ENCODE measurements at places on chromosomes 13 and 19. TPM values are rescaled to one million over a fixed set of nuclear protein-coding genes. Genes with fewer than 3 reads are reported as not detected.

HSPB6 gene
- total RNA-seq, result 129 TPM

GRCh38 chr13:106569233-106570095 lies 1.5 kb upstream of the ARGLU1 start:
- H3K27ac ChIP-seq, result no peak overlapping the region
- H3K4me3 ChIP-seq, result no peak overlapping the region
- H3K27me3 ChIP-seq, result no peaks in the 10 kb centered on the region
- no peaks in the 10 kb centered on the region for H3K4me1 ChIP-seq
- no peak for DNase-seq

GRCh38 chr19:50899569-50899968 lies 11.6 kb downstream of the KLK4 start:
- H3K27ac ChIP-seq, result no peak overlapping the region
- no peak for DNase-seq
- no peaks in the 10 kb centered on the region for H3K4me1 ChIP-seq
- no peaks in the 10 kb centered on the region for H3K27me3 ChIP-seq
- no peak overlapping the region for H3K4me3 ChIP-seq

ASF1B gene
- total RNA-seq, result not detected

- peak; percentile 49 for DNase-seq
- no peaks in the 10 kb centered on the region for H3K36me3 ChIP-seq
- no peaks in the 10 kb centered on the region for H3K4me1 ChIP-seq
- H3K27me3 ChIP-seq, result no peaks in the 10 kb centered on the region
Measured at GRCh38 chr19:19170053-19170872, at the start of gene MEF2B. MEF2B (minus strand) TSS chr19:19170263; CDS start chr19:19150735, 19,528 bp downstream.

- H3K4me3 ChIP-seq, result no peak overlapping the region
- H3K27me3 ChIP-seq, result no peaks in the 10 kb centered on the region
- DNase-seq, result no peak
Measured at GRCh38 chr13:57128909-57129308, 11.8 kb upstream of the PRR20A start.

GRCh38 chr13:26660766-26661165 lies 99.8 kb downstream of the GPR12 start:
- DNase-seq, result no peak
- no peak overlapping the region for H3K4me3 ChIP-seq
- H3K27me3 ChIP-seq, result no peaks in the 10 kb centered on the region
- H3K36me3 ChIP-seq, result no peaks in the 10 kb centered on the region

GRCh38 chr19:825897-826644 lies 1.6 kb upstream of the AZU1 start:
- no peak overlapping the region for H3K27ac ChIP-seq
- H3K27me3 ChIP-seq, result peaks cover 11% of the 10 kb centered on the region
- no peak for DNase-seq
- no peak overlapping the region for H3K4me3 ChIP-seq

SPACA4 gene
- total RNA-seq, result not detected

DNA sequence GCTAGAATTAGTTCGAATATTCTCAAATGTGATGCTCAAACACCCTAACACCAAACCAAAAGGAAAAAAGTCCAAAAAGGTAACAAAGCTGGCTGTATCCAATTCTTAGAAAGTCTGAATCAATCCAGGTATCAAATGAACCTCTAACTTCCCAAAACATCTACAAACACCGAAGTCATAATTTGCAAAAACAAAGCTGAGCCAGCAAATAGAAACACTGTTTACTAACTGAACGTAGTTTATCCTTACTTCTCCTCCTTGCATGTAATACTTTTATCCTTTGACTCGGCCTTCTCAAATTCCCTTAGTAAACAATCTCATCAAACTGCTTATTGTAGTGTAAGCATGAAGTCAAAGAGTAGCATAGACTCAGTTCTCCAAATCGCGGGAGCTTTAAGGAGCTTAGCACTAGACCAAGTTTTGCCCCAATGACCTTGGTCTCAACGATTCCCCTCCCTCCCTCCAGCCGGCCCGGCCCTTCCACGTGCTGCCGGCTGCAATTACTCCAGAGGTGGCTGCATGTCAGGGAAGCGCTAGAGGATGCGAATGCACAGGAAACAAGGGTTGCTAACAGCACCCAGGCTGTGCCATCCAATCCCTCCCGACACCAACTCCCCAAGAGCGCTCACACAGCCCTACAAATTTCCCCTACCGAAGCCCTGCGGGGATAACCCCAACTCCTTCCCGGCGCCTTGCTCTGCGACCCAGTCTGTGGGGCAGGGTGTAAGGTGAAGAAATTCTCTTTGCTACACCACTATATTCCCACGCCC lies 693 bp downstream of the XPO4 start:
- peak overlapping the region; percentile 92 for H3K27ac ChIP-seq
- H3K36me3 ChIP-seq, result no peaks in the 10 kb centered on the region
- no peaks in the 10 kb centered on the region for H3K4me1 ChIP-seq
- H3K4me3 ChIP-seq, result peak overlapping the region; percentile 99

DNA sequence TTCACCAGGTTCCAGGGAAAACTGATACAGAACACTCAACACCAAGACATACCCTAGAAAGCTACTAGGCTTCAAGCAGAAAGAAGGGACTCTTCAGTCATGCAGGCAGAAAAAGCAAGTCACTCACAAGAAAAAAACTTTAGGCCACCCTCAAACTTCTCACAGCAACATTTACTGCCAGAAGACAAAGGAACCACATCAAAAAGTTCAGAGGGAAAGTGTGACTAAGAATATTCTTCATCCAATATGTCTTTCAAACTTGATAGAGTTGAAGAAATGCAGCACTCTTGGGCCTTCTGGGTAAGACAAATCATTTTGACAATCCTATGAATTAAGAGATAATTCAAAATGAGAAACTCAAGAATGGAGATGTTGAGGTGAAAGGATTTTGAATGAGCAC lies 7.7 kb downstream of the DZIP1 start:
- DNase-seq, result no peak
- H3K4me1 ChIP-seq, result no peaks in the 10 kb centered on the region
- H3K36me3 ChIP-seq, result no peaks in the 10 kb centered on the region
- no peak overlapping the region for H3K27ac ChIP-seq
- no peaks in the 10 kb centered on the region for H3K27me3 ChIP-seq

DNA sequence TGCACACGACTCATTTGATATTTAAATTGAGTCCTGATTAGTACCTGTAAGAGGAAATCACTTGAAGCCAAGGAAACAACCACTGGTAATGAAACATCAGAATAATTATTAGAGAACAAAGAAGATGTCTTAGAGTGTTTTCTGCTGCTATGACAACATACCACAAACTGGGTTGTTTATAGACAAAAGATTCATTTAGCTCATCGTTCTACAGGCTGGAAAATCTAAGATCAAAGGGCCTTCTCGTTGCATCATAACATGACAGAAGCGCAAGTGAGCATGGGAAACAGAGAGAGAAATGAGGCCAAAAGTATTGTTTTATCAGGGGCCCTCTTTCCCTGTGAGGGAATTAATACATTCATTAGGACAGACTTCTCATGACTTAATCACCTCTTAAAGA lies 1024.0 kb upstream of the PCDH9 start:
- no peaks in the 10 kb centered on the region for H3K36me3 ChIP-seq
- no peaks in the 10 kb centered on the region for H3K27me3 ChIP-seq
- H3K27ac ChIP-seq, result no peak overlapping the region
- no peak overlapping the region for H3K4me3 ChIP-seq
- no peak for DNase-seq
- H3K4me1 ChIP-seq, result no peaks in the 10 kb centered on the region

FAM124A gene
- 2.1 TPM for total RNA-seq

C13orf46 gene
- total RNA-seq, result not detected

- H3K4me1 ChIP-seq, result peaks cover 12% of the 10 kb centered on the region
- no peaks in the 10 kb centered on the region for H3K36me3 ChIP-seq
- DNase-seq, result peak; percentile 100
- H3K27ac ChIP-seq, result peak within 1 kb of the TSS; percentile 97
Measured at GRCh38 chr19:44845612-44846454, at the start of gene NECTIN2. NECTIN2 (plus strand) TSS chr19:44846297; CDS start chr19:44846526, 229 bp downstream.

C2CD4C gene
- total RNA-seq, result not detected

DNA sequence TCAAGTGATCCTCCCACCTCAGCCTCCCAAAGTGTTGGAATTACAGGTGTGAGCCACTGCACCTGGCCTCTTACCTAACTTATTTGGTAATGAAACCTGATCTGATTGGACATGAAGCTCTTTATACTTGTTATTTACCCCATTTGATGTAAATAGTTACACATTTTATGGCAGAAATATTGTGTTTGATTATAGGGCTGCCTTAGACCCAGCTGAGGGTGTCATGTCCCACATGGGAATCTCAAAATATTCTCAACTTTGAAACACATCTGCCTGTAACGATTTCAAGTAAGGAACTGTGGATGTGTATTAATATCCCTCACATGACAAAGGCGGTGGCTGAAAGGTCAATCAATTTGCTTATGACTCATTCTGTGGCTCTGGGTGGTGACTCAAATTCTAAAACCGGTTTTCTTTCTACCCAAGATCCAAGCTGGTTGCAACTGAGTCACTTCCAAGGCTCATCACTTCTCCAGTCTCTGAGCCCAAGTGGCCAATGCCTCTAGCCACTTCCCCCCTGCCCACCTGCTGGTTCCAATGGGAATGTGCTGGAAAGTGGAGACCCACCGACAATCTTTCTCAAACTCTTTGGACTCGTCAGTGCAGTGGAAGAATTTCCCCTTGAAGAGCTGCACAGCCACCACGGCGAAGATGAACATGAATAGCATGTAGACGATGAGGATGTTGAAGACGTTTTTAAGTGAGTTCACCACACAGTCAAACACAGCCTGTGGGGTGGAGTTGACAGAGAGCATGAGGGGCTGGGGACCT lies 110.9 kb downstream of the IER2 start:
- no peak overlapping the region for H3K27ac ChIP-seq
- no peaks in the 10 kb centered on the region for H3K36me3 ChIP-seq
- H3K4me1 ChIP-seq, result no peaks in the 10 kb centered on the region
- no peaks in the 10 kb centered on the region for H3K27me3 ChIP-seq
- H3K4me3 ChIP-seq, result no peak overlapping the region
- DNase-seq, result no peak

IGLON5 gene
- total RNA-seq, result not detected

DNA sequence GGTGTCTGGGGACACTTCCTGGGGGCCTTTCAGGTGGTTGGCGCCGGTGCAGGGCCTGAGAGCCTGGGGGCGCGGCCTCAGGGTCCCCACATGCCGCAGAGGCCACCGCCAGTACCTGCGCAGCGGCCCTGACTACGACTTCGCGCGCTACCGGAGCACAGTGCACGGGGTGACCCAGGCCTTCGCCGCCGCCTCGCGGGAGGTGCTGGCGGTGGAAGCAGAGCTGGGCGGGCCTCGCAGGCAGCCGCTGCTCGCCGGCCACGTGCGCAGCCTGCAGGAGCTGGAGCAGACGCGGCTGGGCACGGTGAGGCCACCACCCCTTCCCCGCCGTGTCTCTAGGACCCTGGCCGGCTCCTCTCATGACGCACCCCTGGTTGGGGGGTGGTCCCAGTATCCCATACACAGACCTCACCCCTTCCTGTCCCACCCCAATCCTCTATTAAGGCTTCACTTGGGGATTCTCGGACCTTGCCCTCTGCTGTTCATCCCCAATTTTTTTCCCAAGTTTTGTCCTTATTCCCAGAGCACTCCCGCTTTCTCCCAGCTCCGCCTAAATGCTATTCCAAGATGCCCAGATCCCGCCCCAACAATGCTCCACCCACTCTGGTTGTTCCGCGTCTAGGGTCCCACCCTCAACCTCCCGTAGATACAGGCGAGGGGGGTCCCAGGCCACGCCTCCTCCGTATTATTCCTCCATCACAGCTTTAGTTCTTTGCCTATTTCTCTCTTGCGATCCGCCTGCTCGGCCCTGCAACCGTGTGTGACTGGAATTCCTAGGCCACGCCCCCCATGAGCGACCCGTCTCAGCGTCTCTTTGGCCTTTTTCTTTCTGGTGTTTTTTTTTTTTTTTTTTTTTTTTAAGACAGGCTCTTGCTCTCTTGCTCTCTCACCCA lies 1.0 kb downstream of the REX1BD start:
- peak overlapping the region; percentile 88 for H3K27ac ChIP-seq
- no peaks in the 10 kb centered on the region for H3K36me3 ChIP-seq
- peak overlapping the region; percentile 84 for H3K4me3 ChIP-seq

DNA sequence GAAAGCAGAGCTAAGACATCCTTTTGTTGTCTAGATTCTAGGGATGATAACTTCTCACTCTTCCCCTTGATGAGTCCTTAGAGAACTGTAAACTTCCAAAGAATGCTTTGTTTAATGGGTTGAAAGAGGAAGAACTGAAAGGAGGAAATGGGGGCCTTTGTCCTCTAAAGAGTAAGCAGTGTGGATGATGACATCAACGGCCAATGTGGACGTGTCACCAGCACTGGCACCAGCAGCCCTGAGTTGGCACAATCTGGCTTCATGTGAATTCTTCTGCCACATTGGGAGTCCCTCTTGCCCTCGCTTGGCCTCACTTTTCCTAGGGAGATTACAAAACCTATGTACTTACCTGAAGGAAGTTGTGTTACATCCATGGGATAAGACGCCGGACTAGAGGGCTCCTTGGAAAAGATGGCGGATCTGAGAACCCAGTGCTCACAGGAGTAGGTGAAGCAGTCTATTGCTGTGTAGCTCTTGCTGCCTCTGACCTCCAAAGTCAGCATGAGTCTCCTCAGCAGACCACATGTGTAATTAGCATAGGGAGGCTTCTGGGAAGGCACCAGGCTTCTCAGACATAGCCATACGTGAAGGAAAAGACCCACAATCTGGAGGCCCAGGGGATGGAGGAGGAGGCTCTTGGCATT lies 62.8 kb downstream of the RGCC start:
- H3K27me3 ChIP-seq, result no peaks in the 10 kb centered on the region
- no peaks in the 10 kb centered on the region for H3K4me1 ChIP-seq
- DNase-seq, result no peak
- no peaks in the 10 kb centered on the region for H3K36me3 ChIP-seq
- H3K27ac ChIP-seq, result no peak overlapping the region

GRCh38 chr13:73286942-73287620 lies 228.3 kb downstream of the KLF5 start:
- H3K4me3 ChIP-seq, result no peak overlapping the region
- no peak overlapping the region for H3K27ac ChIP-seq
- H3K27me3 ChIP-seq, result no peaks in the 10 kb centered on the region
- no peak for DNase-seq
- no peaks in the 10 kb centered on the region for H3K36me3 ChIP-seq

SULT2A1 gene
- total RNA-seq, result not detected

CDX2 gene
- not detected for total RNA-seq

INAFM1 gene
- 39.5 TPM for total RNA-seq

GRCh38 chr19:41445575-41445974 lies 2.6 kb downstream of the ERICH4 start:
- no peaks in the 10 kb centered on the region for H3K36me3 ChIP-seq
- no peak overlapping the region for H3K4me3 ChIP-seq
- H3K4me1 ChIP-seq, result no peaks in the 10 kb centered on the region
- no peaks in the 10 kb centered on the region for H3K27me3 ChIP-seq
- H3K27ac ChIP-seq, result no peak overlapping the region
- DNase-seq, result no peak

DNA sequence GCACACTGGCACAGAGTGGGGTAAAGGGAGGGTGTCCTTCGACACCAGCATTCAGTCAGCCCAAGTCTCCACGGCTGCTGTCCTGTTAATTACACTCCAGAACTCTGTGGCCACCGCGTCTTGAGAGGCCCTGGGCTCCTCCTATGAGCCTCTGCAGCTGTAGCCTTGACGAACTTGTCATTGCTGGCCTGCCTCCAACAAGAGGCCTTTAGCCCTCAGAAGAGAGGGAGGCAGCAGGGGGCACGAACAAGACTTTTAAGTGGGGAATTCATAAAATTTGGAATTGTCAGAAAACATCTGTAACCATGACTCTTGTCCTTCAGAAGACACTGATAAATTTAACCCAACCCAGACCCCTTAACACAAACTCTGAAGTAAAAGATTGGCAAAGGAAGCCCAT lies 241.9 kb downstream of the UQCRFS1 start:
- H3K36me3 ChIP-seq, result no peaks in the 10 kb centered on the region
- DNase-seq, result no peak
- no peak overlapping the region for H3K4me3 ChIP-seq
- H3K27ac ChIP-seq, result no peak overlapping the region

VSTM2B gene
- total RNA-seq, result not detected

ZNF45 gene
- total RNA-seq, result 18.6 TPM

All from uterus (tissue), 4 donors.